Jurkat, Clone E6-1 (cell line): ENCODE measurements at places on chromosomes 7 and 10.

GRCh38 chr7:123787220-123788007, 38.6 kb upstream of the WASL start:
- no peak for DNase-seq

GRCh38 chr7:129055294-129055816, 444 bp upstream of the TNPO3 start:
- DNase-seq = no peak

- DNase-seq = no peak
Measured at GRCh38 chr7:92517631-92518030, 10.7 kb downstream of the PEX1 start.

GRCh38 chr7:15440482-15440881, 121.3 kb downstream of the AGMO start:
- no peak for DNase-seq

DNA sequence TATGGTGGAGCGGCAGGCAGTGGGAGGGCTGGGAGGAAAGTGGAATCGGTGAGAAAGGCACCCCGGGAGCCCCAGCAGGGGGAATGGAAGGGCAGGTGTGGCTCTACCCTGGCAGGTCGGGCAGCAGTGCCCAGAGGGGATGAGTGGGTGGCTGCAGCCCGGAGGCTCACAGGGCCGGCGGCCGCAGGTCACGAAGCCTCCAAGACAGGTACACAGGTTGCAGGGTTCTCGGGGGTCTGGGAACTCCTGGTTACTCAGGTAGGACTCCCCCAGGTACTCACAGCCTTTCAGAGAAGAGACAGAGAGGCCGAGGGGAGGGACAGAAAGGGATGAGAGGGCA, 21.8 kb downstream of the KCP start:
- DNase-seq = no peak

DNA sequence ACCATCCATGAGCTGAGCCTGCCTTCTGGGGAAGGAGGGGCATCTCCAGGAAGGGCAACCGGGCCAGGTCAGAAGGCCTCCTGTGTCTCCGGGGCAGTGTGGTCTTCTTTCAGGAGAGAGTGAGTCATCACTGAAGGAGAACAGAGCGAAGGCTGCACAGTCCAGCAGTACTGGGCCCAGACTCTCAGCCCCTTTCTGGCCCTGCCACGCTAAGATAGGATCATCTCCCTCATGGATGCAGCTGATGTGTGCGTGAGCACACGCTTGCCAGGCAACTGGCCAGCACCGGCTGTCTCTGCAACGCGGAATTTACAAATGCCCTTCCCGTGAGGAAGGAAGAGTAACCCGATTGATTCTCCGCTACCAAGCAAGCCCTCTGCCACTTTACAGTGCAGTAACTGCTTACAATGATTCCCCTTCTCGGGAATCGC, 328.2 kb downstream of the TNS3 start:
- DNase-seq = no peak

DNA sequence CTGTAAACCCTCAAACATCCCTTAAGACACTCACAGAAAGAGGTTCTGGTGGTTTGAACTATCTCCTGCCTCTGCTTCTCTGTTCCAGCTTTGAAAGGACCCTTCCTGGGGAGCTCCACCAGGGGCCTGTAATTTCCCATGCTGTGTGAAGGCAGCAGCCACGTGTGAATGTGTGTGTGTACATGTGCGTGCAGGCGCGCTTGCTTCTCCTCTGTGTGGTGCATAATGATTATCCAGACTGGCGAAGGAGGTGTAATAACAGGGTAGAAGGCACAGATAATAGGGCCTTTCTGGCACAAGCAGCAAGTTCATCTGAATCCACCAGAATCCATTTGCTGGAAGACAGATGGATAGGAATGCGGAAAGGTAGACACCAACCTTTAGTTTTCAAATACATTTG, 466.5 kb downstream of the GRID1 start:
- no peak for DNase-seq

DNA sequence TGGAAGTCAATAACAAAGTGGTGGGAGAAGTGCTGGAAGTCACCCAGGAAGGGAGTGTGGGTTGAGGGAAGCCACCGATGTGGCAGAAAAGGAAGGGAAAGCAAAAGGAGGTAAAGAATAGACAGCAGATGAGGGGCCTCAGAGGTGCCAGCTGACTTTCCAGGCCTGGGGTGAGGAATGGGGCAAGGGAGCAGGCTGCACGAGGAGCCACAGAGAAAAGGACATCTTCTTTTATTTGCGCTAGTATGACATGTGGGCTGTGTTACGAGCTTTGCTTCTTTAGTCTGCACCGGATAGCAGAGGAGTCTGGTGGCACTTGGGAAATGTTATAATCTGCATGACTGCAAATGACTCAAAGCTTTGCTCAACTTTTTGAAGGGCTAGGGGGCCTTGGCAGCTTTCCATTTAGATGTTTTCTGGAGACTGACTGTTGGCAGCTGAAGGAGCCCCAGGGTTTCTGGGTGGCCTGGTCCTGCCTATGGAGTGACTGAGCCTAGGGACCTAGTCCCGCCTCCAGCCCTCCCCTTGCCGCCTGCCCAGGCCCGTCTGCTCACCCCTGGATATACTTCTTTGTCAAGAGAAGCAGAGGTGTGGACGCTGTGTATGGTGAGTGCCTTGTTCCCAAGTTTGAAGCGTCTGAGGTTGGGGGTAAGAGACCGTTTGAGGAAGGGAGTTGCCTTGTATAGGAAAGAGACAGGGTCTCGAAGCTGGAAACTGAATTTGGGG, 5.1 kb downstream of the PRXL2A start:
- DNase-seq = no peak

DNA sequence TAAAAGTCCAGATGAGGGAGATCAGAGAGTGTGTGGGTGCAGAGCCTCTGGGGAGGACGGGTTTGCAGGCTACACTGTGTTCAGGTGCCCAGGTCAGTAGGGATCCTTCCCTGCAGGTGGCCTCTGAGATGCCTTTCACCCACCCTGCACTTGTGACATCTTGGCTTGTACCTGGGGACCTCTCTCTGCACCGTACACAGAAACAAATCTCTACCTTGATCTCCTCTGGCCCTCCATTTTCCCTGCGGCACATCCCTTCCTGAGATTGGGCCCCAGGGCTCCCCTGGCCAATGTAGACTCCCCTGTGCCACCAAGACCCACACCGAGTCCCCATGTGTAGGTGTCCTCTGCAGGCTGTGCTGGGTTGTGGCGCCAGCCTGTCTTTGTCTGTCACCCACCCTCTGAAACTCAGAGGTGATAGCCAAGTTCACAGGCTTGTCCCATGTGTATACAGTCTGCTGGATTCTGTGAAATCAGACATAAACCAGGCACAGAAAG, 140.6 kb downstream of the PTPN20 start:
- DNase-seq = no peak

DNA sequence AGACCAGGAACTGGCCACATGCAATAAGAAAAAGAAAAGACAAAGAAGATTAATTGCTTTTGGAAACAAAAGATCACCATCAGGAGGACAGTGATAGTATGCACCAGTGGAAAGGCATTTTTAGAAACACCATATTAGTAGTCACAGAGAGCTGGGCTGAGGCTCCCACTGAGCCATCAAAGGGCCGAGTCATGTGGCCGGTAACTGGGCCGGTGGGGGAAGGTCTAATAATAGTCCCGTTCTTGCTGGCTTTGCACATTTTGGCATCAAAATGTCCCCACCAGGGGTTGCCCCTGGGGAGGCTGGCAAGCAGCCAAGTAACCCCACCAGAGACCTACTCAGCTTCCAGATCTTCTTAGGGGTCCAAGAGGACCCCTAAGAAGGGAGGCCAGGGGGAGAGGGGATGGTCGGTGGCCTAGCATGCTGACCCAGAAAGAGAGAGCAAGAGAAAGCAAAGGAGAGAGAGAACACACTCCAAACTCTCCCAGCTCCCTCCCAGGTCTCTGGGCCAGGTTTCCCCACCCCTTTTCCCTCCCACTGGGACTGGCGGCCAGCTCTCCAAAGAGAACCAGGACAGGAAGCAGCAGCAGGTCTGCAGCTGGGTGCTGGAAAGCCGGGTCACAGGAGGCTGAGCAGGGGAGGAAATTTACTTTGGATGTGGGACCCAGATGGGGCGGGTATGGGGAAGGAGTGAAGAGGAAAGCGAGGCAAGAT, 70.2 kb upstream of the FGFR2 start:
- DNase-seq = no peak

GRCh38 chr10:44032216-44032615, 352.7 kb downstream of the CXCL12 start:
- no peak for DNase-seq

GRCh38 chr10:1034758-1035157, 9.1 kb upstream of the IDI2 start:
- no peak for DNase-seq

DNA sequence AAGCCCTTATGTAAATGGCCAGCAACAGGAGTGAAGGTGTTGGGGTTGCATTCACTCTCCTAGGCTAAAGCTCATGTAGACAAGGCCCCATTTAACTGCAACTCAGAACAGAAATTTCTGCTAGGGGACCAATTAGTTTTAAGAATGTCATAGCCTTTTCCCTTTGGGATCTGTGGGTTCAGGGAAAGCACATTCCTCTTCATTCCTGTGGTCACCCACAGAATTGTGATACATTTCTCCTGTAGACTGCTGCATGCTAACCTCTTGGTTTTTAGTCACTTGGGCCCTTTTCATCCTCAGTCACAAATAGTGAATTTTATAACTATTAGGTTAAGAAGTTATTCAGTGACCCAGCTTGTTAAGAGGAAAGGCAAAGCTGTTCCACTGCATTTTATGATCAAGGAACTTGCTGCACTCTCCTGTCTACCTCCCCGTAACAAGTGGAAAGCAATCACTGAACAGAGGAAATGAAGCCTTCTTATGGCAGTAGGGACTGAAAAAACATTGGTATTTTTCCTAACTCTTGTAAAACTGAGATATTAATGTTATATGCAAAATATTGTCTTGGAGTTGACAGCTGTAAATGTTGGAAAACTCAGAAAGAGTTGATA, 124.9 kb downstream of the SND1 start:
- no peak for DNase-seq

- no peak for DNase-seq
Measured at GRCh38 chr10:77606751-77607150, 30.9 kb downstream of the KCNMA1 start.

DNA sequence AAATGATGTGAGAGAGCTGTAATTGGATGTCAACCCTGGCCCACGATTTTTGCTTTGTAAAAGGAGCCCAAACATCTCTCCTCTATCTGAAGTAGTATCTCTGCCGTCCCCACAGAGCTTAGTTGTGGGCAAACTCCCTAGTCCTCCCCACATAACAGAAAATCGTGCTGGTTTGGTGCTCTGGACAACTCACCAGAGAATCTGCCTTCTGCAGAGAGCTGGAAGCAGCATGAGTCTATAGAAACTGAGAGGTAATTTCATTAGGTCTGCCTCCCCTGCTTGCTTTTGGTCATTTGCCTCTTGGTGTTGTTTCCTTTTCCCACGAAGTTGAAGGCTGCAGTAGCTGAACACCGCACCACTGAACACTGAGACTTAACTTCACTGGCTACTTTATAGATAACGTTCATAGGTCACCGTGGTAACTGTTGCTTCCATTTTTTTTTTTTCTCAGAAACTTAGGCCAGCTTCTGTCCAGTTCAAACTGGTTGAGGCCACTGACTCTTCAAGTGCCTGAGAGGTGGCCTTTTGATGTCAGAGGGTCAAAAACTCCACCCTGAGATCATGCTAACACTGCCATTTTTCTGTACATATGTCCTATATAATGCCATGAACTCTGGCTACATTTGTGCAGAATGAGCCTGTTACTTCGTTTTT, 3.3 kb upstream of the CDCA7L start:
- DNase-seq = no peak

- DNase-seq = no peak
Measured at GRCh38 chr10:115974816-115975430, 298.1 kb downstream of the GFRA1 start.

- no peak for DNase-seq
Measured at GRCh38 chr10:79601939-79602338, 8.8 kb upstream of the SFTPA1 start.

GRCh38 chr7:94417306-94417705, 22.6 kb downstream of the COL1A2 start:
- no peak for DNase-seq

DNA sequence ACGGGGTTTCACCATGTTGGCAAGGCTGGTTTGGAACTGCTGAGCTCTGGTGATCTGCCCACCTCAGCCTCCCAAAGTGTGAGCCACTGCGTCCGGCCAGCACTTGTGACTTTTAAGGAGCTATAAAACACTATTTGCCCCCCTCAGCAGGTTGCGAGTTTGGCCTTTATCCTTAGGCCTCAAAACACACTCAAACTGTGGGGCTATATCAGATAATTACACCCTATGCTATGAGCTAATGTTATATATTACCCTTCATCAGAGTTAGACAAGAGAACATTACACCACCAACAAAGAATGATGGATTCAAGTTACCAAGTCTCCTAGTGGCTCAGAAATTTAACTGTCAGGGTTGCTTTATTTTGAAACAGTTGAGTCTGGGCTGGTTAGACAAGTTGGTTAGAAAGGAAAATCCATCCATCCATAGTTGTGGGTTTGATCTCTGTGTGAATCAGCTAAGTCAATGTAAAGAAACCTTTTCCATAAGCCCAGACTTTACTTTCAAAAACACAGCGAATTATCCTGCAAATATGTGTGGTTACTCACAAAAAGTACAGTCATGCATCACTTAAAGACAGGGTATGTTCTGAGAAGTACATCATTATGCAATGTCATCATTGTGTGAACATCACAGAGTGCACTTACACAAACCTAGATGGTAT, 115.8 kb downstream of the SEMA3D start:
- DNase-seq = no peak

DNA sequence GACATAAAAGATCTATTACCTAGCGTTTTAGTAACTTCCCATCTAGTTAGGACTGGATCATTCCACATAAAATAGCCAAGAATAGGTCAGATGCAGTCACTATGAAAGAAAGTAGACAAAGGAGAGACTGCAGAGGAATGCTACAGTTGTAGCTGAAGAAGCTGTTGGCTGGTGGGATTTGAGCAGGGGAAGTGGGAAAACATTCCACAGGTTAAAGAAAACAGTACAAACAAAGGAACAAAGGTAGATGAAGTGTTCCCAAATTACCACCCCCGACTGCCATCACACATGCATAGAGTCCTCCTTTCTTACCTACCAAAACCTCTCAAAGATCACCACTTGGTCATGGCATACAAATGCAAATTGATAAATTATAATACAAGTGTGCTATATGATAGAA, 41.8 kb downstream of the DLD start:
- no peak for DNase-seq

GRCh38 chr10:108427146-108427545, 1262.6 kb upstream of the SORCS1 start:
- no peak for DNase-seq

- no peak for DNase-seq
Measured at GRCh38 chr7:125495997-125496396, 566.4 kb upstream of the POT1 start.

GRCh38 chr7:35550831-35551230, 144.1 kb downstream of the HERPUD2 start:
- DNase-seq = no peak

- DNase-seq = no peak
Measured at GRCh38 chr10:86265236-86265894, 101.2 kb downstream of the GRID1 start.

DNA sequence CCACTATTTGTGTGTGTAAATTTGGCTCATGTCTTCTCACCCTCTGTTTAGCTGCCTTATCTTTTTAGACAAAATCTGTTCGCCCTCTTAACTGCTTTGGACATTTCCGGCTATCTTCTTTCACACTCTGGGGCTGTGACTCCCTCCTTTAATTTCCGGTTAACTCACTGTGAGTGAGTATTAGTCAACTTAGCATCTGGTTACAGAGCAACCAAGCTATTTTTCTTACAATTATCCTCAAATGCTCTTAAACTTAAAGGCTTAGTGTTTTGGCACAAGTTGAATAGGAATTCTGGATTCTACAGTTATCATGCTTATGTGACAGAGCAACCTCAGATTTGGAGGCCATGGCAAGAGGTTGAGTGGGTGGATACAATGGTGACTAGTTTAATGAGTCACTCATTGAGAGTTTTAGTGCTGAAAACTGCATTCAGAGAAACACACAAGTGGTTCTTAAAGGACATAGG, 177.6 kb upstream of the SEMA3A start:
- no peak for DNase-seq
